Natural killer cell treated with Interleukin-12 subunit alpha and Interleukin-12 subunit beta and Interleukin-15 and Interleukin-18, amount 100 ng/mL, for 72 hours (primary cell): ENCODE measurements at places on chromosomes 4 and X. TPM values are rescaled to one million over a fixed set of nuclear protein-coding genes. Genes with fewer than 3 reads are reported as not detected.

The SLC16A2 gene
- total RNA-seq = not detected

The FRMPD4 gene
- total RNA-seq = not detected

The MGARP gene
- total RNA-seq = not detected

The BMP15 gene
- total RNA-seq = not detected

The C4orf50 gene
- total RNA-seq = 0.81 TPM

The SYTL4 gene
- total RNA-seq = not detected

The CLGN gene
- not detected for total RNA-seq

The MTNR1A gene
- total RNA-seq = not detected

The OTUD6A gene
- total RNA-seq = not detected

The YY2 gene
- total RNA-seq = 2.6 TPM

The ETDB gene
- total RNA-seq = not detected

The MXRA5 gene
- not detected for total RNA-seq

The CYTL1 gene
- total RNA-seq = not detected

The F11 gene
- not detected for total RNA-seq

The TEX13D gene
- 1.6 TPM for total RNA-seq

The BMPR1B gene
- total RNA-seq = not detected

The USP46 gene
- total RNA-seq = 15.7 TPM

The NPNT gene
- total RNA-seq = not detected

The CFAP299 gene
- not detected for total RNA-seq

The N4BP2 gene
- 17.6 TPM for total RNA-seq

The MUC7 gene
- total RNA-seq = not detected

The SSX1 gene
- not detected for total RNA-seq

The P2RY4 gene
- total RNA-seq = 0.40 TPM

The MAGEA8 gene
- not detected for total RNA-seq

The RAB33A gene
- 44.2 TPM for total RNA-seq

The MAGIX gene
- total RNA-seq = 1.3 TPM

The CCSER1 gene
- total RNA-seq = 0.17 TPM

The FBXO8 gene
- 11.4 TPM for total RNA-seq

The ALG13 gene
- total RNA-seq = 47.1 TPM

The PCSK1N gene
- total RNA-seq = 0.42 TPM

The ETDA gene
- not detected for total RNA-seq

The SERTM2 gene
- not detected for total RNA-seq

The PRDM8 gene
- total RNA-seq = 15.5 TPM

The SSX4 gene
- not detected for total RNA-seq

The RNF128 gene
- not detected for total RNA-seq

The XAGE5 gene
- not detected for total RNA-seq

The ZNF595 gene
- total RNA-seq = 12.0 TPM

The VCX2 gene
- not detected for total RNA-seq

The OTC gene
- total RNA-seq = not detected

The PDE5A gene
- not detected for total RNA-seq

The NUDT11 gene
- total RNA-seq = 1.1 TPM

The FANCB gene
- 10.0 TPM for total RNA-seq
